ENCODE measurements at places on chromosomes 11 and 22.

GRCh38 chr11:114496915-114497314, 57.6 kb downstream of the REXO2 start:
- no peak for DNase-seq

DNA sequence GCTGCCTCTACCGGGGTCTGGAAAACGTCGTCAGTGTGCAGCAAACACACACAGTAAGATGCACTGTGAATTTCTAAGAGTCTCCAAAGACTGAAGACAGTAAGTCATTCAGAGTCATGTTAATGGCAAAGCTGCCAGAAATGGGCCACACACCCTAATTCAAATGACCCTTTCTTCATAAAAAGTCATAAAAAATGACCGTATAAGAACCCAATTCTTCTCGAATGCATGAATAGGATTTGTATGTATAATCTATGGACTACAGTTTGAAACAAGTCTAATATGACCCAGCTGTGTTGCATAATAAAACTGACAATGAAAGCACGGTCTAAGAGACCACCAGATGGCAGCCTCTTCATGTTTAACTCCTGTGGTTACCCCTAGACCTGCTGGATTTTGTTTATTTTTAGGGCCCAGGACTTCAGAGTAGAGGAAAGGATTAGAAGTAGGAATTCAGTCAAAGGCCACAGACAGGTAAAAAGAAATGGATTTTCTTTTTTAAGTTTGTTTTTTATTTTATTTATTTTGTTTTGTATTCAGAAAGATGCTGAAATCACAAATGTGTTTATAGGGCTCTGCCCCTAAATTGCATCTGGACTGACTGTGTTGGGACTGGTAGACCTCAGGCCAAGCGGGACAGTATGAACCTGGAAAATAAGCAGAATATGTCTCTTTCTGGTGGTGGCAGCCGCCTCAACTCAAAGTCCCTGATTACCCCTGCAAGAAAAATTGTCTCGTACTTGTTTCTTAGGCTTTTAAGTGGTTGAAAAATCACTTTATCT, 32.1 kb upstream of the SLC5A12 start:
- DNase-seq = peak; percentile 39

DNA sequence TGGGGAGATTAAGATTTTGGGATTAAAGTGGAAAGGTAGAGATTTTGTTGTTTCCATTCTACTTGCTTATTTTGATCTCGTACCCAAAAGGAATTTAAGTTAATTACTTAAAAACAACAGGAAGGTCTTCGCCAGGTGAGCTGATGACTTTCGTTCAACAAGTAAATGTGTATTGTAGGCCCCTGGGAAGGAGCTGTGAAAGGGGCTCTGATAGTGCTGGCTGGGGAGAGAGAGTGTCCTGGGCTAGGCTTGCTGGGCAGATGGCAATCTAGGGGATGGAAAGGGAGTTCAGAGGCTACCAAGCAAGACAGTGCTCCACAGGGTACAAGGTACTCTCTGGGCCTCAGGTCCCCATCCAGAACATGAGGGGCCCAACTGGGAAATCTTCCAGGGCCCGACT, 189.4 kb downstream of the CEP164 start:
- no peak for DNase-seq

GRCh38 chr22:36413022-36413775, 25.4 kb upstream of the MYH9 start:
- DNase-seq = no peak

DNA sequence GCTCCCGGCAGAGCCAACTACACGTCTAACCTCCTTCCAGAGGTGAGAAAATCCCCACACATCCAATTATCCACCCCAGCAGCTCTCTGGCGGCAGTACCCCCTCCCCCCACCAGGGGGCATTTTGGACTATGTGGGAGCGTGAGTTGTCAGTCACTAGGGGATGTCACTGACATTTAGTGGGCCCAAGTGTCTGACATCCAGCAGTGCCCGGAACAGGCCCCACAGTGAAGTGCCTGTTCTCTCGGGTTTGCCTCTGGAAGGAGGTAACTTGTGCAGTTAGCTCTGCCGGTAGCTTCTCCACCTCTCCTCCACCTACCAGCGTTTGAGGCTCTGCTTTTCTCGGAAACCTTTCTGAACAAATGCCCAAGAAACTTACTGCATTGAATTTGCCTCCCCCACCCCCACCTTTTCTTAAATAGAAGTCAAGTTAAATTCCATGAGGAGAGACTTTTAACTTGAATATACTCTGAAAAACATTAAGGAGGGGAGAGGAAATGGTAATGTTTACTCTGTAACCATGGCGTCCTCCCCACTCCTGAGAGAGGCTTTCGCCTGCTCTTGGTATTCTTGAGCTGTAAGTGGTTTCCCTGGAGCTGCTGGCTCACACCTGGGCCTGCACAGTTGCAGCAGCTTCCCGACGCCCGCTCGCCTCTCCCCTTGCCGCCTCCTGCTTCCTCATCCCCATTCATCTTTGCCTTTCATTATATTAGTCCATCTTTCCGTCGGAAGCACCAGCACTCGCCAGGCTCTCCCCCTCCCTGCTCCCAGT, 112.8 kb downstream of the WNT7B start:
- no peak for DNase-seq

DNA sequence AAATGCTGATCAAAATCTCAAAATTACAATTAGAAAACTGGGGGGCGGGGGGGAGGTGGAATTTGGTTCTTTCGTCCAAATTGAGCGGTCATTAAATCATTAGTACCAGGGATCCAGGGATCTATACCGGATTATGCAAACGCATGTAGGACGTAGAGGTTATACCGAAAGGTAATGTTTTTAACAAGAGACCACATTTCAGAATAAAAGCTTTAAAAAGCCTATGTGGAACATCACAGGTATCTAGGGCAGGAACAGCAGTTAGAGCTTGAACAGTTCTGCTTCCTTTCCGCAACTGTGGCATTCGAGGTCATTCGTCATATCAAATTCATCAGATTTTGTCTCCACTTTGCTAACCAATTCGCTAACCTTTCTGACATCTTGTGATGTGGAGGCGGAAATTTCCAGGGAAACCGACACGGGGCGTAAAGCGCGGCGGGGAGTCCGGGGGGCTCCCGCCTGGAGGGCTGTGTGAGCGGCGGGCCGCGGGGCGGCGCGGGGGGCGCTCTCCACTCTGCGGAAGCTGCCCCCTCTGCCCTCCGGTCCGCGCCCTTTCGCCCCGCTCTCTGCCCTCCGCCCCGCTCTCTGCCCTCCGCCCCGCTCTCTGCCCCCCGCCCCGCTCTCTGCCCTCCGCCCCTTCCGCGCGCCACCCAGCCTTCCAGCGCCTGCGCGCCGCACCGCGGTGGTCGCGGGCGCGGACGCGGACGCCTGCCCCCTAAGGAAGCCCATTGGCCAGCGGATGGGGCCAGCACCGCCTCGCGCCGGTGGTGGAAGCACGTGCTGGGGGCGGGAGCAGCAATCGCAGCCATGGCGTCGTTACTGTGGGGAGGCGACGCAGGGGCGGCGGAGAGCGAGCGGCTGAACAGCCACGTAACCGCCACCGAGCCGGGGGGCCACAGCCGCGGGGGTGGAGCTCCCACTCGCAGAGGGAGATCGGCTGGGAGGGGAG, at the start of gene DDX25:
TSS of gene DDX25 (plus strand) at position 798 of the 949 bp plus-strand sequence. CDS start at position 808, 10 bp downstream.
- no peak for DNase-seq

DNA sequence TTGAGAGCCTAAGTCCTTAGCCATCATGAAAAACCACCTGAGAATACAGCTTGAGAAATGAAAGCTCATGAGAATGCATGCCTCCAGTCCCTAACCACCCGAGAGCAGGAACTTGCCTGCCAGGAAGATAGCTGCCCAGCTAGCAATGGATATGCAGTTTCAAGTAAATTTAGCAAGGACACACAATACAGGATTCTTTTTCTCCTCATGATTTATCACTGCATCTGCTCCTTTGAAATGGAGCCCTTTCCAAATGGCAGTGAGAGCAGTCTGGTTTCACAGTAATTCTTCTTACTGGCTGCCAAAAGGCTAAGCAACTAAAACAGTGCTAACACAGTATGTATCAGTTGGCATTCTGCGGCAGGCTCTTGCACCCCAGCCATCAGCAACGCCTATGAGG, 109.9 kb downstream of the MICAL3 start:
- DNase-seq = no peak

DNA sequence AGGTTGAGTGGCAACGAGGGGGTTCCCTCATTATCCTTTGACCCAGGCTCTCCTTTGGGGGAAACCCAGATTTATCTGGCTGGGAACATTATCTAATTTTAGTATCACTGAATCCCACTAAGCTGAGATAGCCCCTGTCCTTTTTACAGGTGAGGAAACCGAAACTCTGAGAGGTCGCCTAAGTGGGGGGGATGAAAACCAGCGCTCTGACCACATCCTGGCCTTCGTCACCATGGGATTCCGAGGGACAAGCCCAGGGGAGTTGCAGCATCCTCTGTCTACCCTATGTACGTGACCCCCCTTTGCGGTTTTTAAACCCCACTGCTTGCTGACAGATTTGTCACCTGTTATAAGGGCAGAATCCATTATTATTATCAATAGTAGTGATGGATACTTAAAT, 61.0 kb downstream of the ISX start:
- DNase-seq = no peak

DNA sequence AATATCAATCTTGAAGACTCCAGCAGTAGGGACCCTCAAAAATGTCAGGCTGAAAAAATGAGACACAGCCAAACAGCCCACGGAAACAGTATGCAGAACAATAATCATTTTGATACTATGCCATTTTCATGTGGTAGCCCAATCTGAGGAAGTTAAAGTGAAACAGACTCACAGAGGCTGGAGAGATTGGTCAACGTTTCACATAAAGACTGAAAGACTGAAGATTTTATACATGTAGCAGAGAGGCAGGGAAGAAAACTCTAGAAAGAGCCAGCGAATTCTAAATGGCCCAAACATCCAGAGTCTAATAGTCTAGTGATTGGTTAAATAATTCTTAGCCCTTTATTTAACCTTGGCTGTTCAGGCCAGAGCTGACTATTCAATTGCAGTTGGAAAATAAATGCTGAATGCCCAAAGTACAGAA, 49.4 kb downstream of the MAML2 start:
- no peak for DNase-seq

- DNase-seq = peak; percentile 56
These were observed 226.1 kb downstream of the BLID start for GRCh38 chr11:121889931-121890330.

DNA sequence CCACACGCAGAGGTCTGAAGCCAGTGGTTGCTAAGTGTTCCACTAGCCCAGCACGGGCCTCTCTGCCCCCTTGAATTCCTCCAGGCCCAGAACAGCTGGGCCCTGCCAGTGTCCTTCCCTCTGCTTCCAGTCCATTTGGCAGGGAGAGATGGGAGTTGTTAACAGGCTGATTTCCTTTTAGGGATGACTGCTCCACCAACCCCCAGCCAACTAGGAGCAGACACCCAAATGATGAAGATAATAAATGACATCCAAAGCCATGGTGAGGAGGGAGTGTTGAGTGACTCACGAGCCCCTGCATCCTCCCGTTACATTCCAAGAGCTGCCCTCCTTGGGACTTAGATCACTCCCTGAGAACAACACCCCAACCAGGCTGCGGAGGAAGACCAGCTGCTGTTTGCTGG, 20.6 kb downstream of the PARVA start:
- DNase-seq = peak; percentile 85

DNA sequence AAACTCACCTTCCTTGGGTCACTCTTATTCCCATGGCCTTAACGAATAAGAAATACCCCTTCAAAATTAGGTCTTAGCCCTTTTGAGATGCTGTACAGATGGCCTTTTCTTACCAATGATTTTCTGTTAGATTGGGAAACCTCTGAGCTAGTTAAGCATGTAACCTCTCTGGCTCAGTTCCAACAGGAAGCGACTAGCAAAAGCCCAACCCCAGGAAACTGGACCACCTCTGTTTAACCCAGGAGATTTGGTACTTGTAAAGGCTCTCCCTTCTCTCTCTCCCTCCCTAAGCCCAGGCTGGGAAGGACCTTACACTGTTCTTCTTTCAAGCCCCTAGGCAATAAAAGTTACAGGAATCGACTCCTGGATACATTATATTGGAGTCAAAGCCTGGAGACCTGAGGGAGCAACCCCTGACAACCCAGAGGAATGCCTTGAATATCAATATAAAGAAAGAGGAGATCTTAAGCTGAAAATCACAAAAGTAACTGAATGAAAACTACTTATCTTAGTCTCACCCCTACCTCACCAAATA, 11.7 kb downstream of the APIP start:
- DNase-seq = no peak

DNA sequence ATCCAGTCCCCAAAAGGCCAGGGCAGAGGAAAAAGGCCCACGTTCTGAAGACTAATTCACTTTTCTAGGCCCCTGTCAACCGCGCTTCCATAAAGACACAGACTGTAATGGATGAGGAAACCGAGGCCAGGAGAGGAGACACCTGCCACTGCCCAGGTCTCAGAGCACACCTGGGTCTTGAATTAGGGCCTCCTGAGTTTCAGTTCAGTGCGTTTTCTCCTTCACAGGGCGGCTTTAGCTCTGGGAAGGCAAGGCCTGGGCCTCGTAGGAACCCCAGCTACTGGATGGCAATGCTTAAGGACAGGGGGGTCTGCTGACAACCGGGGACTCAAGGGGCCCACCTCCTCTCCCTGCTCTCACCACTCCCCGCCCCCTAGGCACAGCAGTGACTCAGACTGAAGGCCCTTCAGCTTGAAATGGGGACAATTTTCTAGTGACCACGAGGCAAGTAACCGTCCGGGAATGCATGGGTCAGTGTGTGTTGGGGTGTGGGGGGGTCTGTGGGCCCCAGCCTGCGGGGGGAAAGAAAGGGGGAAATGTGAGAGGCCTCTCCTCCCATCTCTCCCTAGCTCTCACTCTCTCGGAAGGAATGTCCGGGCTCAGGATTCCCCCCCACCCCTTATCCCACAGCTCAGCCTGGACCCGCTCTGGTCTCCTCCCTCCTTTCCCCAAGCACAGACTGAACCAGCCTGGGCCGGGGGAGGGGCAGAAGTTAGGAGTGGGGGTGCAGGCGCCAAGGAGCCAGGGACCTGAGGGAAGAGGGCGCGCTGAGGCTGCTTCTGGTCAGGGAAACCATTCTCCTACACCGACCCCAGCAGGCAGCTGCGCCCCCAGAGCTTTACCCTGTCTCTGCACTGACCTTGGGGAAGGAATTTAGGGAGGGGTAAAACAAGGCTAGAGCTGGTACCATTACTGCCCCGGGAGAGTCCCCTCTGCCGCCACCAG, 17.2 kb downstream of the CREB3L1 start:
- DNase-seq = peak; percentile 93

- no peak for DNase-seq
These were observed 83.8 kb upstream of the BID start for GRCh38 chr22:17858033-17858432.

DNA sequence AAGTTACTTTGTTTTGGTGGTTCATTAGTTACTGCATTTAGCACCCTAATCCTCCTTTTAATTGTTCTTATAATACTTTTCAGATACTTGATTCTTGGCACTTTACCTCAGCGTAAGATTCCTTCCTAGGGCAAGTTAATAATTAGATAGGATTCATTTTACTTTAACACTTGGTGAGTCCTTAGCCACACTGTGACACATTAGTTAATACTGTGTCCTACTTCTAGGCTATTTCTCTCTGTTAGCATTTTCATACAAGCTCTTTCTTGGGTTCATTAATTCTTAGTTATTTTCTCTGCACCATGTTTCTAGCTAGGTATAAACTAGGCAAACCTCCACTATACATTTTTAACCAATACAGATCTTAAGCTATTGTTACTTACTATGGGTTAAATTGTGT, 16.1 kb downstream of the OR5M3 start:
- DNase-seq = no peak

- no peak for DNase-seq
These were observed 190.5 kb downstream of the C11orf87 start for GRCh38 chr11:109612496-109612895.

GRCh38 chr22:30234786-30235470, 11.6 kb downstream of the LIF start:
- no peak for DNase-seq
